ENCODE measurements at places on chromosomes 6 and 20.
A peak's percentile ranks its signal among the peaks of the same experiment; 100 is the strongest.

DNA sequence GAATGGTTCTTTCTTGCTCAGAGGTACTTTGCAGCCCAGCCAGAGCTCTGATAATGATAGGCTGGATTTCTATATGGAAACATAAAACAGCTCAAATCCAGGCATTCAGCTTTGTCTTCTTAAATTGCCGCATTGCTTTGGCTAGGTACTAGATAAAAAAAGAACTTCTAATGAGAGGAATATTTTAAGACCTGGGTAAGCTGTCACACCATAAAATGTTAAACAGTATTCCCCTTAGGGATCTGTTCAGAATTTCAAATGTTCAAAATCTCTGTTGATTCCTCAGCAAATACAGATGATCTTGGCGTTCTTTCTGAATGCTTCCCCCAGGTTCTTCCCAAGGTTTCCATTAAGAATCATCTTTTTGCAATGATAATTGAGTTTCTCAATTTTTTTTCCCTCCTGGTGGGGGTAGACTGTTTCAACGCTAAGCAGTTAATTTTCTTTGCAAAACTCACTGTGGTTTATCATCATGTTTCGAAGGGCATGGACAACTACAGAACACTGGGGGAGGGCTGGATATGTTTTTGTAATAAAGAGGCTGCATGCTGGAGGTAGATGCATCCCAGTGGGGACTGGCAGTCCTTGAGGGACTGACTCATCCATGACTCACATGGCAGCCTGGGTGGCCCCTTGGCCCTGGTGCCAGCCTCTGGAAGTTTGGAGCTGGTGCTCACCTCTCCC, 31.0 kb downstream of the TIAM2 start:
- no peak for DNase-seq

GRCh38 chr6:37260040-37260439, 2.1 kb upstream of the TMEM217 start:
- no peak for DNase-seq

DNA sequence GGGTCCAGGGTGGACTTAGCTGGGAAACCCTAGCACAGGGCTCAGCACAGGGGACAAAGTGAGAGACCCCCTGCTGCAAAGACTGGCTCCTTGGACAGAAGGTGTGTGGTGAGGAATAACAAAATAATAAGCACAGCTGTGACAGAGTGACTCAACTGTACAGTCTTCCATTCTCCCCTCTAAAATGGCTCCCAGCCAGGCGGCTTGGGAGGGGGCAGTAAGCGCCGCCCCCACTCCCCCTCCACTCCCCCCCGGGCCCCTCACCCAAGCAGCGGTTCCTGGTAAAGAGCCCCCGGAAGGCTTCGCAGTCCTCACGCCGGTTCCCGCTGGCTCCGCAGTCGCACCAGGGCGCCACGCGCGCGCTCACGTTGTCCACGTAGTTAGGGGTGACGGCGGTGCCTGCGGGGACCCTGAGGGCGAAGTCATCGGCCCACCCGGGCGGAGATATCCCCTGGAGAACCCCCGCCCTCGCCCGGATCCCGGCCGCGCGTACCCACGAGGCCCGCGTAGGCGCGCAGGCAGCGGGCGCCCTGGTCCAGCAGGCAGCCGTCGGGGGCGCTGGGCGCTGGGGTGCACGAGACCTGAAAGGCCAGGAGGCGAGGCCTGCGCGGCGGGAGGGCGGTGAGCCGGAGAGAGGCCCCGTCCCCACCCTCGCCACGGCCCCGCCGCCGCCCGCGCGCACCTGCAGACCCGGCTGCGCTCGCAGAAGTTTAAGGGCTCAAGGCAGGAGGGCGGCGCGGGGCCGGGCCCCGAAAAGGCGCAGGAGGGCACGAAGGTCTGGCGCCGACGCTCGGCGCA, 2.7 kb downstream of the GFRA4 start:
- peak; percentile 19 for DNase-seq

- no peak for DNase-seq
Observed at GRCh38 chr6:3966426-3966825, 112.5 kb downstream of the FAM217A start.

GRCh38 chr6:14804785-14805210, 441.1 kb upstream of the JARID2 start:
- DNase-seq: peak; percentile 82

DNA sequence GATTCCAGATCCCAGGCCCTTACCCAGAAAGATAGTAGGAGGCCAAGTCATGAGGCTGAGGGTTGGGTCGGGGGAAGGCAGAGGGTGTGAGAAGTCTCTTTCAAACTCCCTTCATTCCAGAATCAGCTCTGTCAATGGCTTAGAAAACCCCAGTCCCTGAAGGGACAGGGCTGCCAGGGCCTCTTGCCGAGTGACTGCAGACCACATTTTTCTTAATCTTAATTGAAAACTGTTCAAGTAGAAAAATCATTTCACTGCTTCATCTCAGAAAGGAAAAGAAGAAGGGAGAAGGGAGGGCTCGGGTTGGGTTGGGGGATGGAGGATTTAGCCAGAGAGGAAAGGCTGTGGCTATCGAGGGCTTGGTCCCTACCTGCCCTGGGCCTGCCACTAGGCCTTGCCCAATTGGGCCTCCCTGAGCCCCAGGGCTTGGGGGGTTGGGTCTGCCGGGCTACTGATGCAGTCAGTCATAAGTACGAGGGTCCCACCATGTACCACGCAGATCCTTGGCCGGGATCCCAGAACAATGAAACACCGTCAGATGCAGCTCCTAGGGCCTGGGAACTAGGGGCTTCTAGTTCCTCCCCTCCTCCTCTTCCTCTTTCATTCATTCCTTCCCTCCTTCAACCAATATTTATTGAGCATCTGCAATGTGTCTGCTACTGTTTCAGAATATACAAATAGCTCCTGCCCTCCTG, 44.0 kb upstream of the CTNNBL1 start:
- DNase-seq: no peak
